ENCODE measurements at places on chromosomes 3 and 15.
A peak's percentile ranks its signal among the peaks of the same experiment; 100 is the strongest.

GRCh38 chr3:149820183-149820582 is 7.2 kb downstream of the RNF13 start:
- DNase-seq: no peak

- DNase-seq: no peak
Observed at GRCh38 chr3:136105044-136105443, 91.1 kb downstream of the MSL2 start.

DNA sequence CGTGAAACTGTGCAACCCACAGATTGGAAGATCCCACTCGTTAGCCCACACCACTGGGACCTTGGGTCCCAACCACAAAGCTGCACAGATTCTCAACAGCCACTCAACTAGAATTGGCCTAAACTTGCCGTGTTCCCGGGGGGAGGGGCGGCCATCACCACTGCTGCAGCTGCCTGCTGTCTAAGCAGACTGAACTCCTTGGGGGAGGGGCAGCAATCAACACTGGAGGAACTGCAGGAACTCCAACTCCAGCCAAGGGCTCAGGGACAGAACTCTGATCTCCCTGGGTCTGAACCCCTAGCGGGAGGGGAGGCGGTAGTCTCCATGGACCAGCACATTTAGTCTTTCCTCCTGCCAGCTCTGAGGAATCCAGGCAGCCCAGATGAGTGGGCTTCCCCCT is 205.9 kb downstream of the RSL24D1 start:
- DNase-seq: no peak

GRCh38 chr15:89002281-89002761 is 85.9 kb upstream of the ABHD2 start:
- no peak for DNase-seq

DNA sequence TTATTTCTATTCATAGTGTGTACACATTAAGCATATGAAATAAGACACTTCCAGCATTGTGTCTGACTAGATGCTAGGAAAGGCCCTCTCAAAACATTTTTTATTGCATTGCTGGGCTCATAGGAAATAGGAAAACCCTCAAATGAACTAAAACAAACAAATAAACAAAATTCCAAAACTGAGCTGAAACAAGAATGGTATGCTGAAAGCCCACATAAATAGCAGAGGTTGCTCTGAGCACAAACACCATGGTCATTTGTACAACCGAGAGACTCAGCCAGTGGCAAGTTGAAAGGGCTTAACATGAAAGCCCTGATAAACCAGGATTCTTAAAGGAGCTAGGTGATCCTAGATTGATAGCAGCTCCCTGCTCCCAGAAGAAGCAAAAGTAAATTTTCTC is 310.0 kb upstream of the WNT5A start:
- no peak for DNase-seq

DNA sequence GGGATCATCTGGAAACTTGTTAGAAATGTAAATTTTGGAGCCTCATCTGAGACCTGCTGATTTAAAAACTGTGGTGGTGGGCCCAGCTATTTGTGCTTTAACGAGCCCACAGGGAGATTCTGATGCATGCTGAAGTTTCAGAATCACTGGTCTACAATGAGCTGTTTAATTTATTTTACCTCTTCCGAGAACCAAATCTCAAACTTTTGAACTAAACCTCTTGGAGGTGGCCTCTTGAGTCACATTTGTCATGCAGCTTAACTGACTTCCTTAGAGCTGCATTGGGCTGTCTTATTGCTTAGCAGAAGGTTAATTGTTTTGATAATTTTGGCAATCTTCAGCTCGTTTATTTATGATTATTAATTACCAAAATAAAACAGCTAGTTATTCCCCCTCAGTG is 112.1 kb upstream of the NPHP3 start:
- no peak for DNase-seq

GRCh38 chr3:51934991-51935885 is 6.5 kb downstream of the RRP9 start:
- no peak for DNase-seq

DNA sequence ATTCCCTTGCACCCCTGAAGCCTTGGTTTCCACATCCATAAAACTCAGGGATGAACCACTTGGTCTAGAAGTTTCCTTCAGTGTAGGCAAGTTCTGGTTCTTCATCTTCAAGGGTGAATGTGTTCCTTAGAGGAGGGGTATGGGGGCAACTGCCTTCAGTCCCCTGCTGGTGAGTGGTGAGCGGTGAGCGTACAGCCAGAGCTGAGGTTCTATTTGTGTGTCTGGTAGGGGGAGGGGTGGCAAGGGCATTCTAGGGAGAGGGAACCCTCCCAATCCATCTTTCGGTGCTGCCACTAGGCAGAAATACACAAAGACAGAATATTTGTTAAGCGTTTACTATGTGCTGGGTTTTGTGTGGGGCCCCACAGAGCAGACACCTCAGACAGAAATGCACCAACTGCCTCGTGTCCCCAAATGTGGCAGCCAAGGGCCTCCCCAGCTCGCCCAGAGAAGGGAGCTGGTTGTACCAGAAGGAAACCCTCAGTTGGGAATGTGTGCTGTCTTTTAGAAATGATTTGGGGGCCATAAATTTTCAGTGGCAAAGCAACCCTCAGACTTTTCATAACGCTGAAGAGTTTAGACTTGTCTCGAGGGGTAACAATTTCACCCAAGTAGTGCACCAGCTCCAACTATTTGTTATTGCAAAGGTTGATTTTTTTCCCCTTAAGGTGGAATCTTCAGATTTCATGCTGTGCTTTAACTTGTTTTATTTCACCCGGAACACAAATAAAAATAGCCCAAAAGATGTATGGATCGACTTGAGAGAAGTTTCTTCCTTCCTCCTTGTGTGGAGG is 137.6 kb downstream of the FBLN2 start:
- no peak for DNase-seq

GRCh38 chr3:159987291-159987711 is 1.3 kb upstream of the IL12A start:
- no peak for DNase-seq

DNA sequence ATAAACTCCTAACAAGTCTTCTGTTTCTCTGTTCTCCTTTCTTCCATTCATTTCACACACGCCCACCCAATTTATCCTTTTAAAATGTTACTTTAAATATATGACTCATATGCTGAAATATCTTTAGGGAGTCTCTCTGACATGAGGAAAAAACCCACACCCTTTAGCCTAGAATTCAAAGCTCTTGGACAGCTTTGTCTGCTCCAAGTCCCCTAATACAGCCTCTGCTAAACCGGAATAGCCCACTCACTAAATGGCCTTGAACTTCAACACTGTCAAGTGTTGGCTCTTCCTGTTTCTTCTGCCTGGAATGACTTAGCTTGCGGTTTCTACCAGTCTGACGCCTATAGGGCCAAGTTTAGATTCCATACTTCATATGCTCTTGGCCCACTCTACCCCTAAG is 3.3 kb upstream of the CD96 start:
- DNase-seq: peak; percentile 55

DNA sequence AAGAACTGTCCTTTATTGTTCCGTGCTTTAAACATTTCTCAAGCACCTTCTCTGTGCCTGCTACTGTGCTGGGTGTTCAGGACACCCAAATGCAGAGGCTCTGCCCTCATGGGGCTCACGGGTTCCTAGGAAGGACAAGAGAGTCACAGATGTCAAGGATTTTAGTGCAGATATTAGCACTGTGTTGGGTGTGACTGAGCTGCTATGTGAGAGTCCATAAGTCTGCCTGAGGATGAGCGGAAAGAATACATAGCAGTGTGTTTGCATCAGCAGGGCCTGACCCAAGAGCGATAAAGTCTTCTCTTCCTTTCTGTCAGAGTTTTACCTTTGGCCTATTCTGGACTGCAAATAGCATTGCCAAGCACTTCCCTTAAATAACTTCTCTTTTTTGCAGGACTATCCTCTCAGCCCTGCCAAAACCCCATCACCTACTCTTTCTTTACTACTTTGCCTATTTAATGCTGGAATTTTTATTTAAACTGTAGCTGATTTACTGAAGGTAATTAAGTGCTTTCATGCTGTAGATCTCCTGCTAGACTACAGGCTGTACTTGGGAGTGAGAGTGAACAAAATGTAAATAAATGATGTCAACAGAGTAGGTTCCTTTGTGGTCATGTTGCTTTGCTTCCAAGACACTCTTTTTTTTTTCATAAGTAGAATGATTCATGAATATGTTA is 459.4 kb upstream of the TPRG1 start:
- DNase-seq: no peak

DNA sequence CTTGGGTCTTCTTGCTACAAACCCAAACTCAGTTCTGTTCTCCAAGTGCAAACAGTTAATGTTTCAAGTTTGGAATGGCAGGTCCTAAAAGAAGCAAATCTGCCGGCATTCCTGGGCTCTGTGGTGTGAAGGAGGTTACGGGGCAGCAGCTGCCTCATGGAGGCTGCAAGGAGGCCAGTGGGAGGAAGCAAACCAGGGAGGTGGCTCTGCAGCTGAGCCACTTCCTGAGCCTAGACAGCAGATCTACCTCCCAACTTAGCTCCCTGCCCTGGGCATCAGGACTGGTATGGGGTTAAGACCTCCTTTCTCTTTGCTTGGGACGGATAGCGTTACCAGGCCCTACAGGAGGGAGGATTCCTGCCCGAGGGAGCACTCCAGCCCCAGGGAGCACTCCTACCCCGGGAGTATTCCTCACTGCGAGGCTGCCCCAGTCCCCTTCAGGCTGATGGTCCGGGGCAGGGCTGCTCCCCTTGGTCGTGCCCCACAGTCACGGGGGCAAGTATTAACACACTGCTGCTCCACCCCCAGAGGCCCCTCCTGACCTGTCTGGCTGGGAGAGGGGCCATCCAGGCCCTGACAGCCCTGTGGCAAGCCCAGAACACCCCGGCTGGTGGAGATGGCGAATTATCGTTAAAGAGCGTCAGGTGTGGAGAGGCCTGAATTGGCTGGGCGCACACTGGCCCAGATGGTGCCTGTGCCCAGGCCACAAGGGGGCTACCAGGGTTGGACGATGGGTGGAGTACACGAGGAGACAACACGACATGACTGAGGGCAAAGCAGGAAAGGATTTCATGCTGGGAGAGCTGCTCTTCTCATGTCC is 129.9 kb downstream of the ATP10A start:
- DNase-seq: no peak

GRCh38 chr3:72213296-72214065 is 428.5 kb upstream of the PROK2 start:
- no peak for DNase-seq

GRCh38 chr15:72998681-72999466 is 53.4 kb upstream of the NEO1 start:
- no peak for DNase-seq

GRCh38 chr3:140509534-140509933 is 168.3 kb upstream of the TRIM42 start:
- DNase-seq: no peak

GRCh38 chr3:28349469-28350000 is 911 bp upstream of the AZI2 start:
- DNase-seq: no peak

- DNase-seq: no peak
Observed at GRCh38 chr3:24714436-24714835, 219.8 kb upstream of the THRB start.

DNA sequence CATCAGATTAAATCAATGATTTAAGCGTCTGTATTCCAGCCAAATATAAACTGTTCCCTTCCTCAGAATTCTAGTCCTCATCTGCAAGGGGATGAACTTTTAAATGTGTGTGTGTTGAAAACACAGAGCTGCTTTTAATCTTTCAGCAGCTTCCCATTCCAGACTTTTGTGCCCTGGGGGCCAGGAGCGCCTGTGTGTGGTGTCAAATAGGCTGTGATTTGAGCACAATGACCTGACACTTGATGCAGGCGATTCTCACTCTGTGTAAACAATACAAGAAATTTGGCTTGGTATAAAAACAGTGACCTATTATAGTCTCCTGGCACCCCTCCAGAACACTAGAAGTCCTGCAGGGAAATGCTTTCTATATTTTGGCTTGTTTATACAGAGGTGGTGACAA is 274.6 kb upstream of the ROPN1 start:
- no peak for DNase-seq

GRCh38 chr3:111904376-111905241 is 45.5 kb downstream of the PHLDB2 start:
- peak; percentile 80 for DNase-seq

DNA sequence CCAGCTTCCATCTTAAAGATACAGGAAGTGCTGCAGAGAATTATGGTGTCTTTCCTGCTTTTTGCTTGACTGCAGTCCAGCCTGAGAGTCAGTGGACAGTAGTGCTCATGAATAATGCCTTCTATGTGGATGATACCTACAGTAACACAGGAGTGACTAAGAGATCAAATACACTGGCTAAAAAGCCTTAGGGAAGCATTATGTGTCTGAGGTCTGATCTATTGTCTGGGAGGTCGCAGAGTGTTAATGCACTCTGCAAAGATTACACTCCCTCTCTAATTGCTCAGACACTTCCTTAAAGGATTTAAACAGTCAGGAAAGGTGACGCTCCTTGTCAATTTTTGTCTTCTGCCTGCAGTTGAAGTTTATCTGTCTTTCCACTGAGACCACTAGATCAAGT is 183.6 kb downstream of the MCTP2 start:
- no peak for DNase-seq

- DNase-seq: no peak
Observed at GRCh38 chr15:73150831-73151230, 98.6 kb downstream of the NEO1 start.

- no peak for DNase-seq
Observed at GRCh38 chr3:169493521-169494141, 169.9 kb downstream of the MECOM start.

DNA sequence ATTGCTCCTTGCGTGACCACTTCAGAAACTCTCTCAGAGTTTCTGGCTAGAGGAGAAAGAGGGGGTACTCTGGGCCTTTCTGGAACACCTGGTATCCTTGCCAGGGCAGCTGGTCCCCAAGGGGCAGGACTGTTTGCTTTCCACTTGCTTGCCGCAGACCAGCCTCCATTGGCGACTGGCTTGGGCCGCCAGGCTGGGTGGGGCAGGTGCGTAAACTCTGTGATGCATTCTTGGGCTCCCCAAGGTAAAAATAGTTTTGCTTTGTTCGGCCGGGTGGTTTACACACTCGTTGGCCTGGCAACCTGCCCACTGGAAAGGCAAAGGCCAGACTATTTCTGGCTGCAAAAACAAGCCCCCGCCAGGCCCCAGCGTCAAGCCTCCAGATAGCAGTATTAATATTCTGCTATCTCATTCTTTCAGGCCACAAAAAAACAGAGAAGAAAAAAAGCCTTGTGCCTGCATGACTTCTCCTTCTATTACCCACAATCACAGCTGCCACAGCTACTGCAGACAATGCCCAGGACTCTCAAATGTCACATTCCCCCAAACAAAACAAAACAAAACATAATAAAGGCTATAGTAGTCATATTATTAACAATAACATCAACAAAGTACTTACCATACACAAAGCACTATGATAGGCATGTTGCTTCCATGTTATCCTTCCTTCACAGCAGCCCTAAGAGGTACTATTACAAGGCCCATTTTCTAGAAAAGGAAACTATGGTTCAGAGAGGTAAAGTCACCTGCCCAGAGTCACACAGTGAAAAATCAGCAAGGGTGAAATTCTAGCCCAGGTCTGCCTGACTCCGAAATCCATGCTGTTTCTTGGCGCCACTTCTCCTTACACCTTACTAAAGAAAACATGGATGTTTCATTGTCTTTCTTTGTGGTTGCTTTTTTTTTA is 14.0 kb upstream of the SSUH2 start:
- DNase-seq: peak; percentile 67

- DNase-seq: no peak
Observed at GRCh38 chr3:159301961-159302360, 500.1 kb downstream of the MFSD1 start.

All from HS-27A (cell line).